ENCODE measurements at places on chromosomes 12 and 14.
A peak's percentile ranks its signal among the peaks of the same experiment; 100 is the strongest.

DNA sequence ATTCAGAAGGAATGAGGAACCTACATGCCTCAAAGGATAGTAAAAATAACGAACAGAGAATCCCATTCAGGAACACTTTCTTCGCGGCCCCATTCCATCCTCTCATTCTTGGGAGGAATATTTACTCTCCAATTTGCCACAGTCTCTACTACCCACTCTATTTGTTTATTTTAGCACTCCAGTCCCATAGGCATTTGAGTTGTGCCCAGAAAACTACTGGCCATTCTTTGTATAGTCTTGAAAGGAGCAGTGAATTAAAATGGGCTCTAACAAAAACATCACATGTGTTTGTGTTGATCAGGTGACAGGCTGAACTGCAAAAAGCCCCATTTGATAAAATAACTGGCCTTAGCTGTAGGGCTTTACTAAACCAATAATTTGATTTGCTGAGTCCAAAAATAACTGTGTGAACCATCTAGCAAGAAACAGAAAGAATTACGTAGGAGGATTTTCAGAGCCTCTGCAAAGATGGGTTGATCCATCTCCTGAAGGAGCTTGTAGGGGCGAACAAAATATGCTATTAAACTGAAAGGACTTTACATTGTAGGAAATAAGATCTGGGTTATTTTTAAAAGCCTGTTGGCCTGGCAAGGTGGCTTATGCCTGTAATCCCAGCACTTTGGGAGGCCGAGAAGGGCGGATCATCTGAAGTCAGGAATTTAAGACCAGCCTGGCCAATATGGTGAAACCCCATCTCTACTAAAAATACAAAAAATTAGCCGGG is 142.3 kb upstream of the CPNE8 start:
- no peak for DNase-seq

DNA sequence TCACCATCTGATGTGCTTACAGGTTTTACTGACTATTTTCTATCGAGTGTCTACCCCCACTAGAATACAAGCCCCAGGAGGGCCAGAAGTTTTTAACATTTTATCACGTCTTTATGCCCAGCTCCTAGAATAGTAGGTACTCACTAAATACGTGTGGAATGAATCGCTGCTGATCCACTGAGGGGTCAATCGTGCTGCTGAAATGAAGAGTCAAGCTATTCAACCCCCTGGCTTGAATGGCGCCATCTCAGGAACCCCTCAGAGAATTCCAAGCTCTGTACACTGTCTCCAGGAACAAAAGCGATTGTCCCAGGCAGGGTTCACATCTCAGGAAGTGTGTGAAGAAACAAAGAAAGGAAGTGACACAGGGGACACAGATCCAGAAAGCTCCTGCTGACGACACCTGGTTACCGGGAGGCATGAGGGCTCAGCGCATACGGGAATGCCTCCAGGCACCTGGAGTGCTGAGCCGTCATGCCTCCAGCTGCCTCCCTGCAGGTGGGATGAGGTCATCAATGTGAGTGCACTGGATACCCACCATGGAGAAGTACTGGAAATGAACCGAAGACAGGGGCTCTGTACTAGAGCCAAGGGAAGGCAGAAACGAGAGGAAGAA is 45.6 kb downstream of the PITPNM2 start:
- no peak for DNase-seq

DNA sequence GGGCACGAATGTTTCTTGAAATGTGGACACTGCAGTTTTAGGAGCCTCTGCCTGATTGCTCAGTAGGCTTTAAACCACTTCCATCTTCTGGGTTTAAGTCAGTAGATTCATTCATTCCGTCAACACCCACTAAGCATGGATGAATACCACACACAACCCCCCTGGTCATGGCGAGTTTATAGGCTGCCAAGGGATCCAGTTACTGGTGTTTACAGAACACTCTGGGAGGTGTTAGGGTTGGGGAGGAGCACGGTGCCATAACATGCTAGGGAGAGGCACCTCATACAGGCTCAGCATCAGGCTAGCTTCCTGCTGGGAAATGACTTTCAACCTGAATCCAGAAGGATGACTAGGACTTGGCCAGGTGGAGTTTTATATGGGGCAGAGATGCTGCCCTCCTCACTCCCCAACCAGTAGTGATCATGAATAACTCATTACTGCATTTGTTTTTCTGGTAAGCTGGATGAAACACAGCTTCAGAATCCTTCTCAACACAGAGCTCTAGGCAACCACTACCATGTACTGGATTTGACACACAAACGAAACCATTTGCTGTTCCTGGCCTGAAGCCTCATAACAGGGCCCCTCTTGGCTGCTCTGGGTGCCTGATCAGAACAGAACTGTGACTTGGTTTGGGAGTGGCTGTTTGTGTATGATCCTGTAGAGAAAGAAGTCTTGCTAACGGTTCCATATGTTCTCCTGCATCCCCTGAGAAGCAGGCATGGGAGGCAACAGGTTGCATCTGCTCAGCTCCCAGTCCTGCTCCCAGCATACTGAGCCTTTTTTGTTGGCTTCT is 47.9 kb downstream of the FBXW8 start:
- DNase-seq: no peak

- DNase-seq: no peak
These were observed 1.6 kb downstream of the NXPH4 start for GRCh38 chr12:57218030-57218853.

DNA sequence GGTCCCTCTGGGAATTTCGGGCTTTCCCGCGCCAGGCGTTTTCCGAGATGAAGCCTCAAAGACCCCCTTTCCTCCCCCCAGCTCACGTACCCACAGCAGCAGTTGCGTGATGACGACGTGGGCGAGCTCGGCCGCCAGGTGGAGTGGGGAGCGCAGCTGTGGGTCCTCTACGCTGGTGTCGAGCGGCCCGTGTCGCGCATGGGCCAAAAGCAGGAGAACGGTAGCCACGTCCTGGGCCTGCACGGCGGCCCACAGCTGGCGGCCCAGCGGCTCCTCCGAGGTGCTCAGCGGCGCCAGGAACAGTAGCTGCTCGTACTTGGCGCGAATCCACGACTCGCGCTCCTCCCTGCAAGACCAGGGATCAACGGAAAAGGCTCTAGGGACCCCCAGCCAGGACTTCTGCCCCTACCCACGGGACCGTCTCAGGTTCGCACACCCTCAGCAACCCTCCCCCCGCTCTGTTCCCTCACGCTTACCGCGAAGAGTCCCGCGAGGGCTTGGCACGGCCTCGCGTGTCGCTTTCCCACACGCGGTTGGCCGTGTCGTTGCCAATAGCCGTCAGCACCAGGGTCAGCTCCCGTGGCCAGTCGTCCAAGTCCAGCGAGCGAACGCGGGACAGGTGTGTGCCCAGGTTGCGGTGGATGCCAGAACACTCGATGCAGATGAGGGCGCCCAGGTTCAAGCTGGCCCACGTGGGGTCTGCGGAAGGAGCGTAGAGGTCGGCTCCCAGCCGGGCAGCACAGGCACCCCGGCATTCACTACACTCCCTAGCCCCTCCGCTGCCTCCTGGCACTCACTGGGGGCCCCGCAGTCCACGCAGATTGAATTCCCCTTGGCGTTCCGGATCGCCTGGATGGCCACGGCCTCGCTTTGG is 11.4 kb downstream of the AGAP2 start:
- no peak for DNase-seq

DNA sequence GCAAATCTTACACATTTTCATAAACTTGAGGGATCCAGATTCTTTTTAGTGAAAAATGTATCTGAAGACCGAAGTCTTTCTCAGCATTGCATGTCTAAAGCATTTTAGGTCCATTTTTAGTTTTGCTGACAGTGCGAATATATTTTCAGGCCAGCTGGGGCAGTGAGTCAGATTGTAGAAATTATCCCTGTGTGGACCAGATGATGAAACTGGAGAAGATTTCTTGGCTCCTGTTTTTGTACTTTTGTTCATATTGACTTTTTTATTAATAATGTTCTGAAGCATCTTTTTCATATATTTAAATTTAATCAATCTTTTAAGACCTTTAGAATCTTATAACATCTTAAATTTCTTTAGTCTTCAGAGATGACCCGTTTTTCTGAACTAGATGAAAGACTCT is 173.1 kb downstream of the FLRT2 start:
- peak; percentile 5 for DNase-seq

- no peak for DNase-seq
These were observed 566.9 kb downstream of the NRXN3 start for GRCh38 chr14:78737116-78737515.

- DNase-seq: no peak
These were observed 75.8 kb downstream of the GLT1D1 start for GRCh38 chr12:128929057-128929456.

DNA sequence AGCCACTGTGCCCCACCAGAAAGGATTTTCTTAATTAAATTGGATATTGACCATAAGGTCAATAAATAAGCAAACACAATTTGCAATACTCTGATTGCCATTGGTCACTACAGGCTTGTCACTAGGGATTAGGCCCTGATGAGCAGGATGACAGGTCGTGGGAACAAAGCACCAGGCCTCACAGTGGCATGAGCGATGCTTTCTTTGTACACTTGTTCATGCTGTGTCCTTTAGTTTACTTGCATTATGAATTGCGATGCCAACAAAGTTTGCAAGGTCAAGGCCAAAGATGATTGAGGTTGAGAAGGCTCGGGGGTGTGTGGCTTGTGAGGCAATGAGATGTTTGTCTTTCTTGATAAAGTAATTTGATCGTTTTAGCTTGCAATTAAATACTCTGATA is 136.0 kb downstream of the TTC8 start:
- no peak for DNase-seq

DNA sequence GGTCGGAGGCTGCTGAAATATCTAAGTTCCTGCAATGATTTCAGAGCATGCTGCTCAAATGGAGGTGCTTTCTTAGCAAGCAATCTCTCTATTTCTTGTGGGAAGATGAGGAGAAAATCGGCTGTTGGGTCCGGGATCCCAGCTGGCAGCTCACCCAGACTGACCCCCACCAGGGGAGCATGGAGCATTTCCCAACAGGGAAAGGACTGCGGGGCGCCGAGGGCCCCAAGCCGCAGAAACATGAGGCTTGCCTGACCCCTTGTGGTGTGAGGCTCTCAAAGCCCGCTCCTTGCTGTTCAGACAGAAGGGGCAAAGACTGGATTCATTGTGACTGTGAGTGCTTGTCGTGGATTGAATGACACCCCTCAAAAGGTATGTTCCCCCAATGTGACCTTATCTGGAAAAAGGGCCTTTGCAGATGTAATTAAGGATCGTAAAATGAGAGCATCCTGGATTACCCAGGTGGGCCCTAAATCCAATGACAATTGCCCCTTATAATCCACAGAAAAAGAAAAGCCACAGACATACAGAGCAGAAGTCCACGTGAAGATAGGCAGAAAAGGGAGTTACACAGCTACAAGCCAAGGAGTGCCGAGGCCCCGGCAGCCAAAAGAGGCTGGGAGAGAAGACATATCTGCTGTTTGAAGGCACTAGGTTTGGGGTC is 116.3 kb upstream of the VASH1 start:
- no peak for DNase-seq

GRCh38 chr14:31096255-31096654 is 70.1 kb upstream of the STRN3 start:
- DNase-seq: no peak

GRCh38 chr14:92382677-92383076 is 59.7 kb downstream of the SLC24A4 start:
- no peak for DNase-seq

DNA sequence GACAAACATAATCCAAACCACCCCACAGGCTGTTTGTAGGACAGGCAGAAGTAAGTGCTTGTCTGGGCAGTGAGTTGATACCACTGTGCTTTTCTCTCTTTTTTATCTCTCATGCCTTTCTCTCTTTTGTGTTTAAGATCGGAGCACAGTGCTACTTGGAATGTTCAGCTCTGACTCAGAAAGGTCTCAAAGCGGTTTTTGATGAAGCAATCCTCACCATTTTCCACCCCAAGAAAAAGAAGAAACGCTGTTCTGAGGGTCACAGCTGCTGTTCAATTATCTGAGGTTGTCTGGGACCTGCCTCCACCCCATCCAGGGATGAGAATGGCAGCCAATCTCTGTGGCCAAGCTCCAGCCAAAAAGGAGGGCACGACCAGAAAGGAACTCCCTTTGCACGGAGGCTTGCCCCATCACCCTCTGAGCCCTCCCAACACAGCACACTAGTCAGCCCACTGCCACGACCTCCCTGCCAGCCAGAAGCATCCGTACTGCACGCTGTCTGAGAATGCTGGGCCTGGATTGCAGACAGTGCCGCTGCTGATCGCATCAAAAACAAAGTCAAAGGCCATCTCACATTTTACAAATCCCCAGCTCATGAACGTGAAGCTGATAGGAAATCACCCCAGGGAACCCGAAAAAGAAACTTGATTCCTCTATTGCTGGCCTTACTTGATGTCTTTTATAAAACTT is 27.8 kb downstream of the GPHB5 start:
- DNase-seq: no peak

DNA sequence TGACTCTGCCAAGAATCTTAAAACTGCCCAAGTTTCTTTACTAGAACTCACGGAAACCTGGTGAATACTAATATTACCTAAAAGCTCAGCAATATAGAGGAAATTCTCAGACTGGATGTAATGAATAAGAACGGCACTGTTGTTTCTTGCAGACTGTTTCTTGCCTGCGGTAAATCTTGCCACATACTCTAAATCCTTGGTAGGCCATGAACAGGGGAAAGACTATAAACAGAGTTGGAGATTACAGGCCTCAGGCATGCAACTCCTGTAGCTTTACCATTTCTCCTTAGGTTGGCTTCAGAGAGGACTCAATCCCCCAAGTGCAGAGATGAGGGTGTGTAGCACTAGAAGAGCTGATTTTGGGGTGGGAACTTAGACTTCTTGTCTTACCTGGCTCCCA is 1.1 kb downstream of the ALDH6A1 start:
- DNase-seq: no peak

GRCh38 chr12:49930515-49931288 is 19.8 kb upstream of the AQP2 start:
- peak; percentile 21 for DNase-seq

- DNase-seq: no peak
These were observed 870 bp downstream of the BMAL2 start for GRCh38 chr12:27333403-27334009.

DNA sequence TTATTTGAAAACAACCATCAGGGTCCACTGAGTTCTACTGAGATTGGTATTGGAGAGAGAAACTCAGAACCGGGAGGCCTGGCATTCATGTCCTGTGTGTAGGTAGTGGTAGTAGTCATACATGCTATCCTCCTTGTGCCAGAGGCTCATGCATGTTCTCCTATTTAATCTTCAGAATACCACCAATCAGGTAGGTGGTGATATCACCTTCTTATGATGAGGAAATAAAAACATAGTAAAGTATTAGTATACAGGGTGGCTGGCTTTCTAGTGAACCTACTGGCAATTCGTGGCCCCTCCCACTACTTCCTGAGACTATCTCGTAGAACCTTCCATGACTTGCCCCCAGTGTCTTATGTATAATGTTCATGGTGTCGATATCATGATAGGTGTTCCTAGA is 40.5 kb upstream of the EID3 start:
- DNase-seq: no peak

GRCh38 chr14:62303437-62303836 is 541.2 kb downstream of the SNAPC1 start:
- no peak for DNase-seq

- no peak for DNase-seq
These were observed 68.5 kb upstream of the LRIG3 start for GRCh38 chr12:58988643-58989344.
